Breast epithelium (tissue), 4 donors: ENCODE measurements at places on chromosomes 7 and 10.

DNA sequence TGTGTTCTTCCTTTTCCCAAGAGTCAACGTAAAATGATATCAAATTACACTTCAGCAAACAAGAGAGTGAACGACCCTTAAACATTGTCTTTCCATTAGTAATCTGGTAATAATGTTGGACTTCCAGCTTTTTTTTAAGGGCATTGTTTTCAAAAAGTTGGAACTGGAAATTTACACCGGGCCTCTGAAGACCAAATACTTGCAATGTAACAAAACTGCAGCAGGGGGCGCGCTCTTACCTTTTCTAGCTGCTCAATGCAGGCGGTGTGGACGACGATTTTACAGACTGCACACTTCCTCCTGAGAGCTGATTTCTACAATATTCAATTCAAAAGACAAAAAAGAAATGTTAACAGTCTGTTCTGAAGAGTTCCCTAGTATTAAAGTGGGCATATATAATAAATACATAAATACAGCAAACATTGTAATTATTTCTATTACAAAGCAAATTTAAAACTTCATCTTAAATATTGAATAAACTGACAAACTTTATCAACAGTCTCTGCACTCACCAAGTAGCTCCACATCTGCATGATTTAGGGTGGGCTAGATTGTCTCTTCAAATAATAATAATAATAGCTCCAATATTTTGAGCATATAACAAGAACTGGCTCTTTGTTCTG lies 190.4 kb downstream of the DGKI start:
- peak; percentile 64 for DNase-seq

GRCh38 chr10:82609845-82610244 lies 734.9 kb downstream of the NRG3 start:
- DNase-seq, result no peak

- no peak for DNase-seq
Observed at GRCh38 chr7:157722137-157723060, 385.6 kb downstream of the DNAJB6 start.

GRCh38 chr10:132637477-132638129 lies 100.0 kb downstream of the INPP5A start:
- DNase-seq, result no peak

DNA sequence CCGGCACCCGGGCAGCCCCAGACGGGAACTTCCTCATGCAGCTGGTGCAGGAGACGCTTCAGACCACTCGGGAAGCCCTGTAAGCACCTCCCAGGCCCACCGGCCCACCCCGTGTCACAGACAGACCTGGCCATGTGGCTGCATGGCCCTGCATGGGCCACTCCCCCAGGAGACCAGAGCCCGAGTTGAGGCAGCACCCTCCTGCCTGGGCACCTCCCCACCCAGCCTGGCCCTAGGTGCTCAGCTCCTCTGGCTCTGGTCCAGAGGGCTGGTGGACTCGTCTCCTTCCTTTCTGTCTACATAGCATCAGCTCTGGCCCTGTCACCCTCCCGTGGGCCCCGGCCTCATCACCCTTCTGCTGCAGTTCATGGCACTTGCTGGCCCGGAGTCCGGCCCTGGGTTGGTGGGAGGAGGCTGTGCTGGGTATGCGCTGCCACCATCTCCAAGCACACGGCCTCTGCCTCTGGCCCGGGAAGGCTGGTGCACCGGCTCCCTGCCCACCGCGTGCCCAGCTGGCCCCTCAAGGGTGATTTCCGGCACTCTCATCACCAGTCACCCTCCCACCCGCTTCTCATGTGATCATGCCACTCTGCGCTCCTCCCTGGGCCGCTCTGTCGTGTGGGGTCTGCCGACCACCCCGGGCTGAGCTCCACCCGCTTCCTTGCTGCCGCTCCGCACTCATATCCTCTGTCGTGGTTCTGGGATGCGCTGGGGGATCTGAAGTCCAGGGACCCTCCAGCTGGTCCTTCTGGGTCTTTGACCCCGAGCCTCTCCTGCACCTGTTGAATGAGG lies 53.1 kb upstream of the DPYSL4 start:
- DNase-seq, result no peak

DNA sequence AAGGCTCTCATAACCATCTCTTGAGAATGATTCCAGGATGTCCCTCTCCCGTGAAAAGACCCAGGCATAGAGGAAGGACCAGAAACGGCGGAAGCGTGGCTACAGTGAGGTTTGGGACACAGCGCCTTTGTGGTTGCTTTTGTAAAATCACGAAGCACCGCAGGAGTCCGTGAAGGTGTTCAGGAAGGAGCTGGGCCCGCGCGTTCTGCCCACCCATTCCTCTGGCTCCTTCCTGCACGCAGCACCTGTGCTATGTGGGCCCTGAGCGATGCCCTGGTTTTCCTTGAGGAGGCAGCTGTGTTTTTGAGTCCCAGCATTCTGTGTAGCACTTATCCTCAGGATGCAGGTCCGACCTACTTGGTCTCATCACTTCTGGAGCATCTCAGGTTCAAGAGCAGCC lies 112.8 kb downstream of the TRRAP start:
- DNase-seq, result no peak

- DNase-seq, result peak; percentile 60
Observed at GRCh38 chr7:101138213-101138870, 11.4 kb downstream of the SERPINE1 start.

DNA sequence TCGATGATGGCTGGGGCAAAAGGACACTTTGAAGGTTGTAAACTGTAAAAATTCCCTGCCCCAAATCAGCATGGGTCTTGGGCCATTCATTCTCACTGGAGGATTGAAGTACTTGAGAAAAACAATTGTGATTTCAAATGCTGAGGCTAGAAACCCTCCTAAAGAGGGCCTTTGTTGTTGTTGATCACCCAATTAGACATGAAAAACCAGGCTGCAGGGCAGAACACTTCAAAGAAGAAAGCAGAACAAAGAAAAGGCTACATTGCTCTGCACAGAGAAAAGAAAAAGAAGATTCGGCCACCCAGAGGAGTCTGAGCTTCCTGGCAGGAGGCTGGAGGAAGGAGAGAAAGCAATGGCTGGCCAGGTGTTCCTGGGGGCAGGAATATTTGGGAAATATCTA lies 143.1 kb downstream of the NPY start:
- no peak for DNase-seq

DNA sequence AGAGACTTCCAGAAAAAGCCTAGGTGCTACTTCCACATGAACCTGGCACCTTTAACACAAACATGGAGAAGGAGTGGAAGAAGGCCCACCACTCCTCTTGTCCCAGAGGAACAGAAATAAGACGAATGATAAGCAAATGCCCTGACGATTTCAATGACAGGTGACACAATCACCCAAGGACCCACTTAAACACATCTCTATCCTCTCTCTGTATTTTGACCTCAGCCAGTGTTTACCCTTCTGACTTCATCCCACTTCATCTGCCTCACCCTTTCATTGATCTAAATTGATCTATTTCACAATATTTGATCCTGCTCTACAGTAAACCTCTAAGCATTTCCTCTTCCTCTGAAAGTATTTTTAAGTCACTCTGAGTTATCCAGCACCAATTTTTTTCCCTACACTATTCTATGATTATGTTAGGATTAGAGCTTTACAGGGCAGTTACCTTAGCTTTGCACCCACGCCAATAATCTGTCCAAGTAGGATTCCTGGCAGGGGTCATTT lies 9.1 kb downstream of the GOT1 start:
- DNase-seq, result no peak

GRCh38 chr7:94115316-94115715 lies 111.2 kb upstream of the BET1 start:
- no peak for DNase-seq

DNA sequence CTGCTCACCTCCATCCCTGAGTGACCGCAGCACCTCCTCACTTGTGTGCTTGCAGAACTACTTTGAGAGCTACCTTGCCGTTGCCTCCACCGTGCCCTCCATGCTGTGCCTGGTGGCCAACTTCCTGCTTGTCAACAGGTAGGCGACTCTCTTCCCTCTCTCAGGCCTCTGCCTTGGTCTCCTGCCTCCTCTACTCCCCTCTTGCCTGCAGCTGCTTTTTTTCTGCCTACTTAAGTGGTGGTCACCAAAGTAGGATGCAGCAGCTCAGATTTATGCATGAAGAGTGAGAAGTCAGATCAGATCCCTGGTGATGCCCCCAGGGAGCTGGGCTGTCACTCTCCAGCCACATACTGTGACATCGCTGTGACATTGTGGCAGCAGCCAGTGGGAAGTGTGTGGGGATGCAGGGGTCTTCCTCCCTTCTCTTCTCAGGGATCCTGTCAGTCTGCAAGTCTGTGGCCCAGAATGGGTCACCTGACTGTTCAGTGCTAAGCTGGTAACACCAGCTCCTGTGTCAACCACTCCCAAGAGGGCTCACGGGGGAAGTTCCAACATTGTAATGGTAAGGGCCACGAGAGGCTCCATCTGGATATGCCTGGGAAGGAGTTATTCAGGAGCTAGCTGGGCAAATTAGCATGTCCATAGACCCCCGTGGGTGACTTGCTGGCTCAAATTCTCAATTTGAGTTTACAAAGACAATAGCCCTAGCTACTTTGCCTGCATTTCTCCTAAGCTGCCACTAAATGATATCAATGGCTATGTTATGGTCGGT lies 25.3 kb downstream of the SLC29A3 start:
- no peak for DNase-seq

- no peak for DNase-seq
Observed at GRCh38 chr10:93357680-93358079, 124.5 kb downstream of the MYOF start.

- no peak for DNase-seq
Observed at GRCh38 chr10:99520040-99520846, 12.5 kb upstream of the NKX2-3 start.

- no peak for DNase-seq
Observed at GRCh38 chr10:123381224-123381623, 227.0 kb downstream of the BUB3 start.
